GM10248 (cell line): ENCODE measurements at places on chromosomes 11 and 22.

- no peak for DNase-seq
Observed at GRCh38 chr11:1884303-1884700, 7.4 kb downstream of the PRR33 start.

DNA sequence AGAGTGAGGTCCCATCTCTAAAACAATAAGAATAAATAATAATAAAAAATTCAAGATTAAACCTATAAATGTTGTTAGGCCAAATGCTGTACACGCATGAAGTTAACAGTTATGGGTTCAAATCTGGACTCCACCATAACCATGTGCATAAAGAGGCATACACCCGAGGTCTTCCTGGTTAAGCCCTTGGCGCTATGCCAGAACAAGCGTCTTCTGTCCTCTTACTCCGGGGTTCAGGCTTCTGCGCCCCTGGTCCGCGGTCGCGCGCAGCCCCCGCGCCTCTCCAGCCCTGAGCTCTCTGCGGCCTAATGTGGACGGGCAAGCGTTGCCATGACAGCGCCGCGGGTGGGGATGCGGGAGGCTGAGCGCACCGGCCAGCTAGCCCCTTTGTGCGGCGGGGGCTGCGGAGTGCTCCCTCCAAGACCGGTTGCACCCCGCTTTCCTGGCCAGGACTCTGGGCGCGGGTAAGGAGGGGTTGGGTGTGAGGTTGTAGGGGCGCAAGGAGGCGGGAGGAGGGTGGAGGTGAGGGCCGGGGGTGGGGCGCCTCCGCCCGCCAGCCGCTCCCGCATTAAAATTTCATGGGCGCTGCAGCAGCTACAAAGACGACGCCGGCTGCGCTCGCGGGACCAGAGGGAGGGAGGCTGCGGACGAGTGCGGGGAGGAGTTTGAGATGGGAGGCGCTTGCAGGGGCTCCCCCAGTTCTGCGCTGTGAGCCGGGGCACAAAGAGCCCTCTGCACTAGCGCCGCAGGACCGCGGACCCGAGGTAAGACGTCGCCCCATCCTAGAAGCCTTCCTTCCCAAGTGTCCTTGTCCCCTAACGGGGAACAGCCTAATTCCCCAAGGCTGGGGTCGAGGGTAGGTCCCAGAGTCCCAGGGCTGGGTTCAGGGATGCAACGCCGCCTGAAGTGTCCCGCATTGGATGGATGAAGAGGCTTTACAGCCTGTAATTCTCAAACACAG, at the start of gene MIAT:
MIAT (plus strand) TSS at position 698 of the 961 bp plus-strand sequence.
- peak; percentile 80 for DNase-seq

- no peak for DNase-seq
Observed at GRCh38 chr22:26848244-26848920, 191.0 kb downstream of the MIAT start.

- DNase-seq: peak; percentile 95
Observed at GRCh38 chr22:37905534-37906363, at the start of gene MICALL1. Gene MICALL1 (plus strand): TSS chr22:37906297. CDS start chr22:37906423, 126 bp downstream.

DNA sequence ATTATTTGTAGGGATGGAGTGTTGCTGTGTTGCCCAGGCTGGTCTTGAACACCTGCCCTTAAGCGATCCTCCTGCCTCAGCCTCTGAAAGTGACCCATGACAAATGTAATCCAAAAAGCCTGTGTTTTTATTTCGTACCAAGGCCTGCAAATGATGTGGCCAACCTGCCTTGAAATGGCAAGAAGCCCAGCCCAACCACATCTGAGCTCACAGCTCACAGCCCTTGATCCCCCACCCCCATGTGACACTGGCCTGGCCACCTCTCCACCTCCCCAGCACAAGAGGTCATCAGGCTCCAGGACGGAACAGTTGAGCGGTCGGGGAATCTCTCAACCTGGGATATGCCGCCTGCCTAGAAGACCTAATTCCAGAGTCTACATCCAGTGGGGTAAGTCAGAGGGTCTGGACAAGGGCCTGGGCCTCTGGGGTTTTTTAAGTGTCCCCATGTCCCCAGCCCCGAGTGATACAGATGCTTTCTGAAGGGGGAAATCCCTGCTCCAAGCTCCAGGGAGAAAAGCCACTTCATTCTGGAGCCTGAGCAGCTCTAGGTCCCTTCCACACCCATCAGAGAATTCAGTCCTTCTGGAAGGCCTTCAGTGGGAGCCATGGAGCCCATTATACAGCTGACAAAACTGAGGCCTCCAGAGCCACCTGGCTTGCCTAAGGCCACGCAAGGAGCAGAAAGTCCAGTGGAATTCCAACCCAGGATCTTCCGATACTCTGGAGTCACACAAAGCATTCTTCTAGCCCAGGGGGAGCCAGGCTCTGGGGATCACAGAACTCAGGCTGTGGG, 70.7 kb downstream of the MN1 start:
- no peak for DNase-seq

- DNase-seq: no peak
Observed at GRCh38 chr11:102864724-102865123, 10.1 kb downstream of the MMP12 start.

DNA sequence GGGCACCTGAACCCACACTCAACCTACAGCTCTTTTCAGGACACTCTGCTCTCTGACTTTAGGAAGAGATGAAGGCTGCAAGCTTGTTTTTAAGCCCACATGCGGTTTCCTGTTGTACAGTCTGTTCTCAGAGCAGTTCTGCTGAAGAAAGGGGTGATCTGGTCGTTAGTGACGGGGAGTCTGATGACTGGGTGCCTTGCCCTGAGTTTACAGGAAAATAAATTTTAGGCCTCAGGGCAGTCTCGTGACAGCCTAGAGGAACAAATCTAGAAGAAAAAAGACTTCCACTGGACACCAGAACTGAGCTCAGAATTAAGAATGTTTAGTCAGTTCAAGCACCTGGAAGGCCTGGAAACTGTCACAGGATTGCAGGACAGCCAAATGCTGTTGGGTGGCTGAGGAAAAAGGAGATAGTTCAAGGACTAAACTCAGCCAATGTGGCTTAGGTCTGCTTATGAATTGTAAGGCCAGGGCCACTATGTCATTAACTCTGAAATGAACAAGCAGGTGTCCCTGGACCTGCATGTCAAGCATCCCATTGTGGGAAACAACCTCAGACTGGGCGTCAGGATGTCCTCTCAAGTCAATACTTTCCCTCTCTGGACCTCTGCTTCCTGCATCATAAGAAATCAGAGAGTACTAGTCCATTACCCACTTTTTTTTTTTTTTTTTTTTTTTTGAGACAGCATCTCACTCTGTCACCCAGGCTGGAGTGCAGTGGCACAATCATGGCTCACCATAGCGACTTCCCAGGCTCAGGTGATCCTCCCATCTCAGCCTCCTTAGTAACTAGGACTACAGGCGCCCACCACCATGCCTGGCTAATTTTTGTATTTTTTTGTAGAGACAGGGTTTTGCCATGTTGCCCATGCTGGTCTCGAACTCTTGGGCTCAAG, 5.7 kb downstream of the PIK3IP1 start:
- DNase-seq: no peak

DNA sequence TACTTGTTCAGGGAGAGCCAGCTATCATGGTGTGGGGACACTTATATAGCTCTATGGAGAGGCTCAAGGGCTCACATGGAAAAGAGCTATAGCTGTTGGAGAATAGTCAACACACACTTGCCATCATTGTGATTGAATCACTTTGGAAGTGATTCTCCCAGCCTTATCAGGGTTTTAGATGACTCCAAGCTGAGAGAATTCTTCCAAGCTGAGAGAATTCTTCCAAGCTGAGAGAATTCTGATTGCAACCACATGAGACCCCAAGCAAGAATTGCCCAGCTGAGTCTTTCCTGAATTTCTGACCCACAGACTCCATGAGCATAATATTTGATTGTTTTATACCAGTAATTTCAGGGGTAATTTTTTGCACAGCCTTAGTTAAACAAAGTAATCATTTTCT, 1318.3 kb upstream of the RAG2 start:
- DNase-seq: no peak

DNA sequence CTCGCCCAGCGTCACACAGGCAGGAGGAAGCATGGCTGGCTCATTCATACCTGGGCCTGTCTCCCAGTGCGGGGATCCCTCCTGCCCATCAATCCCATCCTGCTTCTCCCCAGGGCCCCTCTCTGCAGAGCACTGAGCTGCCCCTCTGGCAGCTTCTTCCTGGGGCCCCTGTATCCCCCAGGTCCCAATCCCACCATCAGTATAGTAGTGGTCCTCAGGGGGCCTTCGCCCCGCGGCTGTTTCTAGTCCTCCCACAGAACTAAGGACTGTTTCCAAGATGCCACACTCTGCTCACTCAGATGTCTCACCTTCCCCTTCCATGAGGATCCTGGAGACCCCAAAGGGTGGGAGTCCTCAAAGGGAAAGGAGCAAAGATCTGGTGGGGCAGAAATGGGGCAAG, 97.6 kb downstream of the PDE2A start:
- DNase-seq: no peak

GRCh38 chr11:46778416-46778815, 59.4 kb downstream of the F2 start:
- DNase-seq: no peak

- no peak for DNase-seq
Observed at GRCh38 chr11:4459500-4459899, 10.4 kb downstream of the OR52K2 start.

- DNase-seq: no peak
Observed at GRCh38 chr22:23859201-23859600, 1.5 kb downstream of the SLC2A11 start.

GRCh38 chr11:13924801-13925327, 37.7 kb upstream of the SPON1 start:
- no peak for DNase-seq

DNA sequence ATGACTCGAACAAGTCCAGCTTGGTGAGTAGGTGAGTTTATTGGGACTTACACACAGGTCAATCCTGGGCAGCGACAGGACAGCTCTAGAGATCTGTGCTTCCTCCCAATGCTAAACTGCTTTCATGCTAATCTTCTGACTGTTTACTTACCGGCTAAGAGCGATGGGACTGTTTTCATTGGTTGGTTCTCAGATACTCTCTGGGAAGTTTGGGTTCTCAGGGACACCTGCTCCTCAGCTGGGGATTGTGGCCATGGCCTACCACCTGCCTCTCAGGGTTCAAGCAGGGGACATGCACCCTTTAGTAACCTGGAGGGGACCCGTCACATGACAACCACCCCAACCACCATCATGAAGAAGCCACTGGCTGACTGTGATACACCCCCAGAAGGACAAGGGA, 13.1 kb downstream of the APOL2 start:
- no peak for DNase-seq

- no peak for DNase-seq
Observed at GRCh38 chr11:97157221-97157740, 767.5 kb downstream of the JRKL start.

DNA sequence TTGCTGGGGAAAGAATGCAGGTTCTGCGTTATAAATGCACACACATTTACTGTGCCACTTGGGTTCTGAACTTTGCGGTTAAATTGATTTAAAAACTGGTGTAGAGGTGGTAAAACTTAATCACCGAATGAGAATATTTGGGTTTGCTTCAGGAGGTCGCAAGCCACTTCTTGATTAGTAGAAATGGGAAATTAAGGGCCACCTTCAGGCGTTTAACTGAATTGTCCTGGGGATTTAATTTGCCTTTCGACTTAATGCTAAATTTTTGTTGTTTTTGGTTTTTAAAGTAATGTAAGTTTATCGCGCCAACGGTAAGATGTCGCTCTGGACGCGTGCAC, 459 bp upstream of the NCR3LG1 start:
- DNase-seq: no peak

DNA sequence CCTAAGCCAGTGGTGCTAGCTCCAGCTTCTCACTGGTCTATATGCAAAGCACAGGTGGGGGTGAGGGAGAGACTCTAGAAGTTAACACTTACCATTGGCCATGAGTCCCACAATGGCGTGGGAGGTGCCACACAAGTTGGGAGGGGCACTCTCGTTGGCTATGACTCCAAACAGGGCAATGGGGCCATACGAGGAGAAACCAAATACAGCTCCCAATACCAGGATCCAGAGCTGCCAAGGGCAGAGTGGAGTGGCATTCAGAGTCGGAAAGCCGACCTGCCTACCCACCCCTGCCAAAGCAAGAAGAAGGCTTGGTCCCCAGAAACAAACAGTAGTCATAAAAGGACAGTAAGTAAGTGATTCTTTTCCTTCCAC, 5.6 kb downstream of the SLC37A4 start:
- DNase-seq: no peak

GRCh38 chr11:19428206-19429002, 187.7 kb upstream of the E2F8 start:
- no peak for DNase-seq

DNA sequence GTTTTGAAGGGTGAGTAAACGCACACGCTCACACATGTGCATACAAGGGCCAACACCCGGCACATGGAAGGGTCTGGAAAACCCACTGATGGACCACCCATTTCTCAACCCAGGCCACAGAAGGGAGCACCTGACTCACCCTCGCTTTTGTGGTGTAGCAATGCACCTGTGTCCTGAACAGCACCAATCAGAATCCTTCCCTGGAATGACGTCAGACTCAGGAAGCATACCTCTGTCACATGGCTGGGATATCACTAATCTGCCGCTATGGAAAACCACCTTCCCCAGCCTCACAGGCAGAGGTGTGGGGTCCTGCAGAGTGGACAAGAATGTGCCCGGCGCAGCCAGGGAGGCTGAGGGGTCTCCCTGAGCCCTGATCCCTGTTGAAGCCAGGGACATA, 9.0 kb upstream of the OSM start:
- DNase-seq: no peak

GRCh38 chr11:22800482-22800881, 29.1 kb downstream of the SVIP start:
- DNase-seq: no peak

DNA sequence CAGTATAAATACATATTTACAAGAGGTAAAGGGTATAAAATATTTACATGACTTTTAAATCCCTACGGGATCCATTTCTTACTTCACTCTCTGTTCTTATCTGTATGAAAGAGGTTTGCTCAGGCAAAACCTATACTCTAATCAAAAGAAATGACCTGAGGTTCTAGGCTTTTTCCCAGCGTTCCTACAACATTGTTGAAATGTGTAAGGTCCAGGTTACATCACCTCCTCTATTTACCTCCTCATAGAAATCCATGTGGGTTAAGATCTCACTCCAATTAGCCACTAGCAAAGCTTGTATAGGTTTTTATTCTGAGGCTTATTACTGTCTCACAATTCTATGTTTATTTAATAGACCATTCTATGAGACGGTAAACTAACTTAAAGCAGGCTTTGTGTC, 12.0 kb upstream of the OR51L1 start:
- no peak for DNase-seq
